ENCODE measurements at places on chromosomes 13 and 19.

DNA sequence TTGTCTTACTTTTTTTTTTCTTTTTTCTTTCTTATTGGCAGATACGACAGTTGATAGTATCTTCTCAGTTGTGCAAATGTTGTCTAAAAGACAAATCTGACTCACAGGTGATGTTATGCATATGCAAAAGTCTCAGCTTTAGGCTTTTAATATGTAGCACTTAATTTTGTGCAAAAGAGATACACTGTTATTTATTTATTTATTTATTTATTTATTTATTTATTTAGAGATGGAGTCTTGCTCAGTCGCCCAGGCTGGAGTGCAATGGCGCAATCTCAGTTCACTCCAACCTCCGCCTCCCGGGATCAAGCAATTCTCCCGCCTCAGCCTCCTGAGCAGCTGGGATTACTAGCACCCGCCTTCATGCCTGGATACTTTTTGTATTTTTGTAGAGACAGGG is 383.9 kb upstream of the PCDH9 start:
- no peak for DNase-seq

GRCh38 chr13:28045861-28046260 is 54.5 kb downstream of the FLT3 start:
- no peak for DNase-seq

DNA sequence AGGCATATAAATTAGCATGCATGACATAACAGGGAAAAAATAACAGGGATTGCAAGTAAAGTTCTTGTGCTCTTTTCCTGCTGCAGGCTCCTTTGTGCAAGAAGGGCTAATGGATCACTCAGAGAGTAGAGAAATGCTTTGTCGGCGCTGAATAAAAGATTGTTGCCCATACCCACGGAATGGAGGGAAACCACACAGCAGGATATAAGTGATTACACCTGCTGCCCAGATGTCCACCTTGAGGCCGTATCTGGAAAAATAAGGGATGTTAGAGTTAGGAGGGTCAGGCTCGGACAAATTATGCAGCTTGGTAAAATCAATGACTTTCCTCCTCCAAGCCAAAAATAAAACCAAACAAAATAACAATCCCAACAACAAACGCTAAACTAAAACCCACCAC is 322.3 kb downstream of the DCLK1 start:
- no peak for DNase-seq

DNA sequence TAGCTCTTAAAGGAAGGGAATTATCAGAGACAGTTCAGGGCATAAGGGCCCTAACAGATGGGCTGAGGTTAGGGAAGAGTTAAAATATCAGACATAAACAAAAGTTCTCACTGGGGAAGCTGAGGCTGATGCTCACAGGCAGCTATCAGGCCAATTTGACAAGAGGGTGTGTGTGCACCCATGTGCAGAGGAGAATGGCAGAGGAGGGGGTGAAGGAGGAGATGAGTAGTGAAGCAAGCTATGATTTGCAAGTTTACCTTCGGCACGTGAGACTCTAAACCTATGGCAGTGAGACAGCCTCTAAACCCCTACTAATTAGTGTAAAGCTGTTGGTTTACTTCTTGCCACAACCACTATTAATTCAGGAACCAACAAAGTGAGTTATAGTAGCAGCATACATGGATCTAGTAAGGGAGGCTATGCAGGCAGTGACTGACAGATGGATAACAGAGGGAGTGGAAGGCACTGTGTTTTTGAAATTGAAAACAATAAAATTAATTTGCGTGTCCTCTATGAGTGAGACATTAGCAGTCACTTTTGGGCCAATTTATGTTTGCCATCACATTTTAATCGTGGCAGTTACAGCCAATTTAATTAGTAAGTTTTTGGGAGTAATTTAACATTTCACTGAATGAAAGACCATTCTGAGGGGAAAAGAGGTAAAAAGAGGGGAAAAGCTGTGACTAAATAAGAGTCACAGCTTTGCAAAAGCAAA is 99.6 kb upstream of the HTR2A start:
- no peak for DNase-seq

GRCh38 chr13:85557691-85558467 is 241.3 kb downstream of the SLITRK6 start:
- DNase-seq: no peak

- no peak for DNase-seq
These were observed 50.2 kb downstream of the PEPD start for GRCh38 chr19:33471111-33471996.

DNA sequence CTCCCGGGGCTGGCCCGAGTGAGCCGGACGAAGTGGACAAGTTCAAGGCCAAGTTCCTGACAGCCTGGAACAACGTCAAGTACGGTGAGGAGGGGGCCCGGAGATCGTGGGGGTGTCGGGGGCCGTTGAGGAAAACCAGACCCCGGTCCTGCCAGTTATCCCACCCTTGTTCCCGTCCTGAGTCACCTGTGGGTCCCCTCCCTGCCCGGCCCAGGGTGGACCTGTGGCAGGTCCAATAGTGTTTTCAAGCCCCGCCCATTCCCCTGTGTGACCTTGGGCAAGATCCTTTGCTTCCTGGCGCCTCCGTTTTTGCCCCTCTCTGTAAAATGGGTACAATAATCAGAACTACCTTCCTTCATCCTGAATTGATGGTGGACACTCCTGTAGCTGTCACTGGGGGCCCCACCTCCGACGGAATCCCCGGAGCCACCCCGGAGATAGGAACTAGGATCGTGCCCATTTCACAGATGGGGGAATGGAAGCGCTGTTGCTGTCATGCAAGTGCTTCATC is 593 bp downstream of the ATG4D start:
- no peak for DNase-seq

DNA sequence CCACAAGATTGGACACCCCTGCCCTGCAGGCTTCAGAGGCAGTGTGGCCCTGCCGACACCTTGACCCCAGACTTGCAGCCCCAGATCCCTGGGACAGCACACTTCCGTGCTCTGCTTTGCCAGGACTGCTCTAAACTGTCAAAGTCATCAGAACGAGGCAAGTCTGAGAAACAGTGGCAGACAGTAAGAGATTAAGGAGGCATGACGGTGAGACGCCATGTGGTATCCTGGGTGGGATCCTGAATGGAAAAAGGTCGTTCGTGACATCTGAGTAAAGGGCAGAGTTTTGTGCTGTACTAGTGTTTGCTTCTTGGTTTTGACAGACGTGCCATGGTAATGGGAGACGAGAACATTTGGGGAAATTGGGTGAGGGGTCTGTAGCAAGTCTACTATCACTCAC is 13.8 kb downstream of the ZNF579 start:
- no peak for DNase-seq

GRCh38 chr13:106100171-106100919 is 435.1 kb downstream of the EFNB2 start:
- DNase-seq: no peak

DNA sequence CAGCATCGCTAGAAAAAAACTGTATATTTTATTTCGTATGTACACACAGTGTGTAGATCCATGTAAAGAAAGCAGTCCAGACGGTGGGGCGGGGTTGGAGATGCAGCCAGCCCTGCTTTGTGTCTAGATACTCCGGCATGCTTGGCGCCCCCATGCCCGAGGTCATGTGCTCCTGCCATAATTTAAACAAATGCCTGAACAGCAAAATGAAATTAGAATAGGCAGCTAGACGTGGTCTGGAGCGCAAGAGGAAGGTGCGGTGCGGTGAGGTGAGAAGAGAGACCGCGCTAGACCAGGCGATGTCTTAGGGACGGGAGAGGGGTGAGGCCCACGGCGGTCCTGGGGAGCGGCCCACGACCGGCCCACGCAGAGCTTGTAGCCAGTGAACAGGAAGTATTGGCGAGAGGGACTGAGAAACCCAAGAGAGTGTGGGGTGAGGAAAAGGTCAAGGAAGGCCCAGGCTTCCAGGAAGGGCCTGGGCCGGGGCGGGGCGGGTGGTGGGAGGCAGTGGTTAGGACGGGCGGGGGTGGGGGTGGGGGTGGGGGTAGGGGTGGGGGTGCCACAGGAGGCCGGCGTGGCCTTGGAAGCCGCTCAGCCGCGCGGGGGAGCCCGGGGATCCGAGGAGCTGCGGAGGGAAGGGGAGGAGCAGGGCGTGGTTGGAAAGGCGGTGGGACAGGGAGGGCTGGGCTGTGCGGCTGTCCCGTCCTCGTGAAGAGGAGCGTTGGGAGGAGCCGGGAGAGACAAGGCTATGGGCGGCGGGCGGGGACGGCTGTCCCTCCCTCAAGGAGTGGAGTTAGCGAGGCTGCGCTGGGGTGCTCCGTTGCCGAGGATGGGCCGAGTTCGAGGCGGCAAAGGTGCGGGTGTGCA is 254.7 kb upstream of the SGCG start:
- DNase-seq: no peak

- DNase-seq: no peak
These were observed 9.8 kb downstream of the CHST8 start for GRCh38 chr19:33631609-33631973.

GRCh38 chr19:7868326-7868670 is 5.9 kb downstream of the PRR36 start:
- no peak for DNase-seq

- no peak for DNase-seq
These were observed 89.9 kb downstream of the CRYL1 start for GRCh38 chr13:20435616-20436368.

GRCh38 chr19:33947265-33947964 is 150.7 kb downstream of the KCTD15 start:
- DNase-seq: no peak

All from stimulated activated CD8-positive, alpha-beta memory T cell treated with anti-CD3 and anti-CD28 coated beads, Interleukin-15, amount 100 ng/mL, for 48 hours (primary cell).